ENCODE measurements at places on chromosomes 2 and 18.

- no peak for DNase-seq
Measured at GRCh38 chr2:127048969-127049897, 57.7 kb downstream of the BIN1 start.

DNA sequence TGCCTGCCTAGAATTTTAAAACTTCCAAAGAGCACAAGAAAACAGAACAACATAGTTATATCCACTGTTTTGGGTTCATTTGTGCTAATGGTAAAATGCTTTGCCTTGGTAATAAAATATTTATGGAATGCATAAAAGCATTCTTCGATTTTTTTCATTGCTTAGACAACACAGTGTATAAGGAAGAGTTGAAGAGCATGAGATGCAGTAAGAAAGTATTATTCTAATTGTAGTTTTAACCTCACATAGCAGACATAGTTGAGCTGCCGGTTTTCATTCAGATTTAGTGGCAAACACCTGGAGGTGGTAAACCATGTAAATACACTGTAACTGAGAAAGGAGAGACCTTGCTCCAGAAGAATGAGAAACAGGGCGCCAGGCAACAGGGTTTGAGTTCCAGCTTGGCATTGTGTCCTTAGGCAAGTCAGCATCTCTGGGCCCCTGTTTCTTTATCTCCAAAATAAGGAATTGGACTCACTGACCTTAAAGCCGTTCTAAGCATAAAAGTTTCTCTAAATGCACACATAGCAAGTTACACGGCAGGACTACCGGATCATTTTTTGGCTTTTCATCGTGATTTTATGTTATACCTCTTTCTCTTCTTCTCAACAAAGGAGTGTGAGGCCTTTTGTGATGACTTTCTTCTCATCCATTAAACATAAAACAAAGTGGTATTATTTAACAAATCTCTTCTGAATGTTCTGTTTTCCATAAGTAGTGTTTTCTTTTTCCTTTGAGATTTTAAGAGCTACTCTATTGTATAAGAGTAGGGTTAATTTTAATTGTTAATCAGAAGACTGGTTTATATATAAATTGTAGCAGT, 7.9 kb downstream of the UGP2 start:
- no peak for DNase-seq

DNA sequence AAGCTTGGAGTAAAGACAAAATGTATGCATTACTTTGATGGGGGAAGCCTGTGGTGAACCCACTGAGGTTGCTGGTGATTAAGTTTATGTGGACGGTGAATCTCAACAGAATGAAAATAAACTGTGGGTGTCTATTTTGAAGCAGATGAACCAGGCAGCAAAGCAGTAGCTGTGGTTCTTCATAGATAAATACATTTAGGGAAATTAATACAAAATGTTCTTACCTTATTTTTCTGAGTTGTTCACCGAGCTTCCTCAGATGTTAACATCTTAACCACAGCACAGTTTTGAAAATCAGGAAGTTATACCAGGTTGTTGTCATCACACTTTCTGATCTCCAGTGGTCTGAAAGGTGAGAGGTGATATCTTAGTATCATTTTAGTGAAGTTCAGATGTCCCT, 53.9 kb downstream of the NCK2 start:
- no peak for DNase-seq

DNA sequence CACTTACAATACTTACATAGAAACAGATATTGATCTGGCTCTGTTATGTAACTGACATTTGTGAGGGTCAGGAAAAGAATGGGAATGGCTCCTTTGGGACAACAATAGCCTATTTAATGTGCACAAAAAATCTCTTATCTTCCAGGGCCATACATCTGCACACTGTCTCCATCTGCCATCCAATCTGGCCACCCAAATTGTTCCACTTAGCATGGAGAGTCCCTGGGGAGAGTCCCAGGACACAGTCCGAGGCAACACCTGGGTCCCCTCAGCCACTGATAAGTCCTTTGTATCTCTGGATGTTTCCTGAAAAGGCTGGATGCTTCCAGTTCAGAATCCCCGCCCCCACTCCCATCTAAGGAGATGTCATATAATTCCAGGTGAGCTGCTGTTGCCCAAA, 274.2 kb upstream of the NCKAP5 start:
- no peak for DNase-seq

- DNase-seq = no peak
Measured at GRCh38 chr2:44715671-44716081, 225.8 kb upstream of the SIX3 start.

- no peak for DNase-seq
Measured at GRCh38 chr2:71484354-71484753, 31.0 kb downstream of the DYSF start.

GRCh38 chr2:208819190-208819589, 412.6 kb downstream of the PTH2R start:
- no peak for DNase-seq

DNA sequence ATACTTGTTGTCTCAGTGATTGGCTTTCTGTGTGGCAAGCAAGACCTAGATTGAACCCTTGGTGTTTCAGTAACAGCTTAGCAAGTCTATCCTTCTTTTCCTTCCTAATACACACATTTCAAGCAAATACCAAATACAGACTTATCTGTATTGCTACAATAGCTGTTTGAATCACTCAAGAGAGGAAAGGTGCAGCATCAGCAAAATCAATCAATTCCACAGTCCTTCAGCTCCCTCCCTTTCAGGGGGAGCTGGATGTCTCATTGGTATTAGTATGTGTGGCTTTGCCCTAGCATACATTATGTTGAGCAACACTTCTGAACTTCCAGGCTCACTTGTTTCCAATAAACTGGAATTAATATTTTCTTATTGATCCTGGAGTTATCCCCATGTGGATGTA, 323.1 kb downstream of the TMX3 start:
- DNase-seq = no peak

GRCh38 chr2:148523315-148523714, 121.2 kb upstream of the EPC2 start:
- DNase-seq = no peak

GRCh38 chr2:189424961-189425360, 16.3 kb upstream of the WDR75 start:
- no peak for DNase-seq

- DNase-seq = no peak
Measured at GRCh38 chr2:223562078-223562477, 40.1 kb downstream of the SCG2 start.

DNA sequence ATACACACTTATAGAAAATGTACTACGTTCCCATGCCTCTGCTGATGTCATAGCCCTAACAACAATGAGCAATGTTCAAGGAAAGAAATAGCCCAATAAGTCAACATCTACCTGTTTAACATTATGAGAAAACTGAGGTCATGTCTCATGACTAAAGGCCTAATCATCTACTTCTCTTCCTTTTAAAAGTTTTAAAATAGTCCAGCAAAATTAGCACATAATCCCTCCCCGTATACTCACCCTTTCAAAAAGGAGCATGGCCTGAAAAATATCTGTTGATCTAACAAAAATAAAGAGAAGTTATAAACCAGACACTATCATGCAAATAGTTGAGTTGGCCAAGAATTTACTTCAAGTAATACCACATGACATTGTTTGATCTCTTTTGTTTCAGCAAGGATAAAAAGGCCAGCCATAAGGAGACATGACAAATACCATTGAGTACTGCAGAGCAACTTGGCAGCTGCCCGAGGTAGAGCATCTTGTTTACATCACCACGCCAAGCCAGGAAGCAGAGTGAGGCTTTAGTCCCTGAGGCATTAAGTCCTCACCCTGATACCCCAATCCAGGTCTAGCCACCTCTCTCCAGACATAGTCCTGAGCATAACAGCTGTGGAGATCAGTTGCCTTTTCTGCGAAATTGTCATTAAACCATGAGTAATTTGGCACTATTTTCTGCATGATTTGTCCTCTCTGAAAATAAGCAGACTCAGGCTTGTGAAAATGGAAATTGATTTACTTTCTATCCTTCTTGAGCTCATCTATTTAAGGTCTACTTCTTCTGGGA, 137.4 kb upstream of the ETAA1 start:
- DNase-seq = no peak

- no peak for DNase-seq
Measured at GRCh38 chr2:170361090-170361936, 183.4 kb downstream of the MYO3B start.

GRCh38 chr2:152532241-152532640, 185.0 kb downstream of the PRPF40A start:
- no peak for DNase-seq

GRCh38 chr18:74115046-74115445, 32.6 kb downstream of the FBXO15 start:
- DNase-seq = no peak

DNA sequence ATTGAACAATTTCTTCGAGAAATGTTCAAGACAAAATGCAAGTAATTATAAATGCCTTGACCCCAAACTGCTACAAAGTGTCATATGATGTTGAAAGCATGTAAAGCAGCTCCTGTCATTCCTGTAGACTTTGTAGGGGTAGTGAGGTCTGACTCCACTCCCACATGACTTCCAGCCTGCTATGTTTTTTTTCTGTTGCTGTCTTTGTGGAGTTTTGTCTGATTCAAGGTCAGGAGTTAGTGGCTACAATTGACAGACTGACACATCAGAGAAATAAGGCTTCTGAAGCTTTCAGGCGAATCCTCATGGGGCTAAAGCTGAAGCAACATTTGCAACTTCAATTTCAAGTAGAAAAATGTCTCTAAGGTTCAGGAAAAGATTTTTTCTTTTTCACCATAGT, 63.9 kb upstream of the CCDC195 start:
- no peak for DNase-seq

- DNase-seq = no peak
Measured at GRCh38 chr18:45850021-45850420, 24.5 kb downstream of the SIGLEC15 start.

- no peak for DNase-seq
Measured at GRCh38 chr2:203347375-203347774, 19.2 kb downstream of the ABI2 start.

DNA sequence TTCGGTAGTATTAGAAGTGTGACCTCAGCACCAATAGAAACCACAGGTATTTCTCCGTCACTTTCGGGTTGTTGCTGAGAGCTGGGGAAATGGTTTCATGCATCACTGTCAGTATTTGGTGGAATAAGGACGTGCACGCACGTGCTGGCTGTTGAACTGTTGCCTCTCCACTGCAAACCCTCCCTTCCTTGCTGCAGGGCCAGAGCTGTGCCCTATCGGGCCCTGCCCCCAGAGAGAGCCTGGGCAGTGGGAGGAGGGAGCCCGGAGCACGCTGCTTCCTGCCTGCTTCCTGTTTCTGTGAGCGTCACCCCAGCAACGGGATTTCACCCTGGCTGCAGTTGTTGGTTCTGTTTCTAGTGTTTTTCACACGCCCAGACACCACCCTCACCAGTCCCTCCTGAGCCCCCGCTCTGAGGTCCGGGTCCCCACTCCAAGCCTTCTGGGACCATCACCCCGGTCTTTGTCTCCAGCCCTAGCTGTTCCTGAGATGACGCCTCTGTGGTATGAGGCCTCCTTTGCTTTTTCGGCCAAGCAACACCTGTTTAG, 47.4 kb downstream of the LRRFIP1 start:
- no peak for DNase-seq

DNA sequence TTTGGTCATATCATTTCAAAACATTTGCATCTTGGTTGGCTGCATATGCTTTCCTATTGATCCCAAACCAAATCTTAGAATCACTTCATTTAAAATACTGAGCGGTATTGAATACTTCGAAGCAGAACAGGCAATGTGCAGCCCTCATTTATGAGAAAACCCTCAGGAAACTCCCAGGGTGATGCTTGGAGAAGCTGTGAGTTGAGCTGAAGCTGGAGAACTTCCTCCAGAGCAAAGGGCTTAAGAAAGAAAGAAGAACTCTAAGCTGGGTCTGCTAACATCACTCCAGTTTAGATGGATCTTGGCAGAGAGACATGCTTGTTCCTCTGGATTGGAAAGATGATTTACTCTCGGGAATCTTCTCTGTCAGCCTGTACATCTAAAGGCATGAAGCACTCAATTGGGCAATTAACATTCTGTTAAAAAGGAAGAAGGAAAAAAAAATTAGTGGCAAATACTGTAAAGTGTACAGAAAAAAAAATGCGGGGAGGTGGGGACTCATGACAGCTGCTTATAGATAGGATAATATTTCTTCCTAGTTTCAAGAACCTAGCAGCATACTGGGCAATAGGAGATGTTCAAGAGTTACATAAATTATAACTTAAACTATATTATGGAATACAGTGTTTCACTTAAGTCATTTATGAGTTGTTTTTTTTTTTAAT, 49.5 kb downstream of the ATIC start:
- no peak for DNase-seq

DNA sequence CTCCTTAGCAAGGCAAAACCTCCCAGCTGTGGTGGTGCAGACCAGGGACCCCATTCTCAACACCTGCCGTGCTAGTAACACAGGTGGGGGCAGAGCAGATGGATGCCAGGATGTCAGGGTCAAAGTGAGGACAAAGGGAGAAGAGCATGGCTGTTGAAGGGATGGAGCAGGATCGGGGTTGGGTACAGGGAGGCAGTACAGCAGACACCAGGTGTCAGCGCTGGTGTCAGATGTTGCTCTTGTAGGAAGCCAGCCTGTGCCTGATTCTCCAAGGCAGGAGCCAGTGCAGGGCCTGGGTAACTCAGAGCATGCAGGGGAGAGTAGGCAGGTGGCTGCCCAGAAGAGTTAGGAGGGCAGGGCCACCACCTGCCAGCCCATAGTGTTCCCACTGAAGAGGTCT, 222.1 kb upstream of the SPRED2 start:
- DNase-seq = no peak

GRCh38 chr2:36770542-36771287, 74.2 kb downstream of the VIT start:
- DNase-seq = no peak

- DNase-seq = no peak
Measured at GRCh38 chr2:85247610-85248009, 80.2 kb downstream of the TGOLN2 start.

- no peak for DNase-seq
Measured at GRCh38 chr2:188443207-188443606, 151.5 kb downstream of the GULP1 start.

DNA sequence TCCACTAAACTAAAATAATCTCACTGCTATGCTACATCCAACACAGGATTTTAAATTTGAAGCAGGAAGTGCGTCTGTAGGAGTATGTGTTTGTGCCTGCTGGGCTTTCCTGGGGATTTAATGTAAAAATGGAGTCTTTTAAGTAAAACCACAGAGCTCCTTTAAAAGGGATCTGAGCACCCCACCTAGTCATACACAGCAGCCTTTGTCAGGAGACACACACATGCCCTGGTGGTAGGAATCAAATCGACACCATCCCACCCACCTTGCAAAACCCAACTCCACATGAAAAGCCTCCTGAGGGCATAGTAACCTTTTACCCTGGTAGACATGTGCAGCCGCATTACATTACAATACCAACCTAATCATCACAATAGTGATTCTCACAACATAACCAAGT, 29.1 kb downstream of the UXS1 start:
- DNase-seq = no peak

GRCh38 chr2:175111200-175111657, 56.8 kb downstream of the ATF2 start:
- DNase-seq = no peak
